ENCODE measurements at places on chromosomes 2 and 18. TPM values are rescaled to one million over a fixed set of nuclear protein-coding genes. Genes with fewer than 3 reads are reported as not detected.

The KRTCAP3 gene
- polyA plus RNA-seq = 5.1 TPM

The NOL4 gene
- 58.8 TPM for polyA plus RNA-seq

The CYBRD1 gene
- 60.1 TPM for polyA plus RNA-seq

The RAD51AP2 gene
- polyA plus RNA-seq = 2.7 TPM

The QPCT gene
- 5.6 TPM for polyA plus RNA-seq

The HTR2B gene
- polyA plus RNA-seq = 0.71 TPM

The GKN1 gene
- not detected for polyA plus RNA-seq

The CCDC74B gene
- polyA plus RNA-seq = 140 TPM

The EVX2 gene
- 2.3 TPM for polyA plus RNA-seq

The CNRIP1 gene
- polyA plus RNA-seq = 10.5 TPM

The VIT gene
- polyA plus RNA-seq = 7.2 TPM

Measured in testis (tissue), 5 donors.